ENCODE measurements at places on chromosomes 11 and 22.

- no peak for DNase-seq
Measured at GRCh38 chr22:40368836-40369235, 1.6 kb upstream of the SGSM3 start.

DNA sequence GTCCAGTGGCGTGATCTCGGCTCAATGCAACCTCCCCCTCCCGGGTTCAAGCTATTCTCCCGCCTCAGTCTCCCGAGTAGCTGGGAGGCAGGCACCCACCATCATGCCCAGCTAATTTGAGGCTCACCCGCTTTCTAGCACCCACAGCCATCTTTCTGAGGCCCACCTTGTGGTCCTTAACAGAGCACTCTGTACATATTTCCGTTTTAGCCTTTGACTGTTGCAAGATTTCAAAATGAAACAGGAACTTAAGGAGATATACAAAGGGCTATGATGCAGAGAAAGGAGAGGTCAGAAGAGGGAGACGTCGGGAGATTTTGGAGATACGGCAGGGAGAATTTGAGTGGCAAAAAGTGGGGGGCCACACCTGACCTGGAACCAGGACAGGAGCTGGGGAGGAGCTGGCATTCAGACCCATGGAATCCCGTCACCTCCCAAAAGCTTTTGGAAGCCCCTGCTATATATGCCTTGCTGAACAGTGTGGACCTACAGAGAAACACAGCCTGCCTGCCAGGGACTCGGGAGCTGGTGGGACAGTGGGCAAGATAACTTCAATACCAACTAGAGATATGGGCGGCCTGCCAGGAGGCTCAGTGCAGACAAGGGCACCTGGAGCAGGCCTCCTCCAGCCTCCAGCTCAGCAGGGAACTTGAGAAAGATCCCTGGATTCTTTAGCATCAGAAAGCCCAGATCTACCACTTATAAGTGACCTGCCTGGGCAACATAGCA, 8.0 kb upstream of the CLCF1 start:
- no peak for DNase-seq

DNA sequence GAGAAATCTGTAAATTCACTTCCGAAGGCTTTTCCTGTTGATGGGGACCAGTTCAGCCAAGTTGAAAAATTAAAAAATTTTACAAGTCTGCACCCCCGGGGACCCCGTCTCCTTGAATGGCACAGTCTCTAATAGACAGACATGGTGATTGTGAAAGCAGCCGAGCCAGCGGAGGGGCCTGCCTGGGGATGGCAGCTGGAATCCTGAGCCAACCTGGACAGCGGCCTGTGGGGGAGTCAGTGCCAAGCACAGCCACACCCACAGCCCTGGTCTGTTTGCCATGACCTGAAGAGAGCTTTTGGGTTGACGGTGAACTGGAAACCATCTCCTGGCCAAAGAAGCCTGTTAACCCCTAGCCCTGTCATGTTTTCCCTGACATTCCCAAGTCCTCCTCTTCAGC, 64.7 kb downstream of the PARVG start:
- DNase-seq: no peak

DNA sequence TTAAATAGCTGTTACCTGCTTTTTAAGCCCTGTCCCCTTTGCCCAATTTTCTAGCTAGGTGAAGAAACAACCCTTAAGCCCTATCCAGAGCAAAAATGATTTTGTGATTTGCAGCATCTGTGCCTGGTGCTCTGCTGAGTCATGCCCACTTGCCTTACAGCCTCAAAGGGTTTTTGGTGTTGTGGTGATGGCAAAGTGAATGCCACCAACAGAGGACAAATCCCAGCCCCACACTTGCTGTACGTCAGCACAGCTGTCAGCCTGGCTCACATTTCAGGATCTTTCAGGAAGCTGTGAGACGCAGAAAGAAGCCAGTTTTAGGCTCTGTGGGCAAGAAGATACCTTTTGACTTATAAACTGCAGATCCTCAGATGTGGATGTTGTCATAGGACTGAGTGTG, 401.7 kb downstream of the TENM4 start:
- DNase-seq: no peak

- DNase-seq: peak; percentile 32
Measured at GRCh38 chr11:128772814-128773213, 78.9 kb downstream of the FLI1 start.

- no peak for DNase-seq
Measured at GRCh38 chr22:41979423-41980250, 10.4 kb downstream of the SEPTIN3 start.

DNA sequence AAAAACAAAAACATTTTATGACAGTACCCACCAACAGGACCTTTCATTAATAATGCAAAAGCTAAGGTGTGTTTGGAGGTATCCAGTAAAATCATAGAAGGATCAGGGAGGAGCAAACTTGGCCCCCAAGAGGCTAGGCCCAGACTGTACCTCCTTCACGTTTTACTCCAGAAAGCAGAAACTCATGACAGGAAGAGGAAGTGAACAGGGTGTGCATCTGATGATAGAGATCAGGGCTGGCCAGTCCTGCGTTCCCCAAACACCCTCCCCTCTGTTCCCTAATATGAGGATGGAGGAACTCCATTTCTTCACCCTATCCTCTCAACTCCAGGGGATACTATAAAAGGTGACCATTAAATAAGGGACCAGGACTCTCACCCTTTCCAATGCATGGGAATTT, 10.2 kb upstream of the MS4A12 start:
- no peak for DNase-seq

DNA sequence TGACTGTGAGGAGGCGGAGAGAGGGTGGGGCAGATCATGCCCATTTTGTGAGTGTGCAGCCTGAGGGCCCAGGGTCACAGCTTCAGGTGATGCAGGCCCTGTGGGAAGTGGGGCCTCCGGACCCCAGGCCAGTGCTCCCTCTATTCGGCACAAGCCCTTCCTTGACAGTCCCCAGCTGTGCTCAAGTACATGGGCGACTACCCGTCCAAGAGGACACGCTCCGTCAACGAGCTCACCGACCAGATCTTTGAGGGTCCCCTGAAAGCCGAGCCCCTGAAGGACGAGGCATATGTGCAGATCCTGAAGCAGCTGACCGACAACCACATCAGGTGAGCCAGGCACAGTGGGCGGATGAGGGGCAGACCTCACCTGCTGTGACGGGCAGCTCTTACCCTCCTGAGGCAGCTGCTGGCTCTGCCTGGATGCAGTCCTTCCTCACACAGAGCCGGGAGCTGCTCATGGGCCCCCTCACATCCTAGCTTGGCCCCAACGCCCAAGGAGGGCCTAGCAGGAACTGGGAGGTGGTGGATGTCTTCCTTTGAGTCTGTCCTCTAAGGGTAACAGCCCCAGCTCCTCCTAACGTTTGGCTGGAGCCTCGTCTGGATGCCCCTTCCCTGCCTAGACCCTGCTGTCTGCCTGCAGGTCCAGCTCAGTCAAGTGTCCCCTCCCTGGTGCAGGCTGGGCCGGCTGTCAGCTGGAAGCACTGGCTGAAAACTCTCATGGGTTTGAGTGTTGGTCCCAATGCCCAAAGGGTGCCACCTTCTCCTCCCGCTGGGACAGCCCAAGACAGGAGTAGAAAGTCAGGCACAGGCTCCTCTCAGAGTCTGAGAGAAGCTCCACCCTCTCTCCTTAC, 76.1 kb downstream of the MYO7A start:
- DNase-seq: no peak

DNA sequence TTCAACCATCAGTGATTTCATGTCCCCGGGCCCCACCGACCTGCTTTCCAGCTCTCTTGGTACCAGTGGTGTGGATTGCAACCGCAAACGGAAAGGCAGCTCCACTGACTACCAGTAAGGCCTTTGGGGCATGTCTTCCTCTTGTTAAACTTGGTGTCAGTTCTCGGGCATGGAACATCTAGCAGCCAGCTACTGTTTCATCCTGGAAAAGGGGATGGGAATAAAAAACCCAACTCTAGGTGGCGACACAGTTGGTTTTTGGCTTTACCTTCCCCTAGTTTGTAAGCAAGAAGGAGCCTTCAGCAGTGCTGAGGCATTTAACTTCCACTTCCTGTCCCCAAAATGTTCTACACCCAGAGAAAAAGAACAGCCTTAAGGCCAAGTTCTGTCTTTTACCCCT, 76.7 kb downstream of the BMAL1 start:
- DNase-seq: no peak

DNA sequence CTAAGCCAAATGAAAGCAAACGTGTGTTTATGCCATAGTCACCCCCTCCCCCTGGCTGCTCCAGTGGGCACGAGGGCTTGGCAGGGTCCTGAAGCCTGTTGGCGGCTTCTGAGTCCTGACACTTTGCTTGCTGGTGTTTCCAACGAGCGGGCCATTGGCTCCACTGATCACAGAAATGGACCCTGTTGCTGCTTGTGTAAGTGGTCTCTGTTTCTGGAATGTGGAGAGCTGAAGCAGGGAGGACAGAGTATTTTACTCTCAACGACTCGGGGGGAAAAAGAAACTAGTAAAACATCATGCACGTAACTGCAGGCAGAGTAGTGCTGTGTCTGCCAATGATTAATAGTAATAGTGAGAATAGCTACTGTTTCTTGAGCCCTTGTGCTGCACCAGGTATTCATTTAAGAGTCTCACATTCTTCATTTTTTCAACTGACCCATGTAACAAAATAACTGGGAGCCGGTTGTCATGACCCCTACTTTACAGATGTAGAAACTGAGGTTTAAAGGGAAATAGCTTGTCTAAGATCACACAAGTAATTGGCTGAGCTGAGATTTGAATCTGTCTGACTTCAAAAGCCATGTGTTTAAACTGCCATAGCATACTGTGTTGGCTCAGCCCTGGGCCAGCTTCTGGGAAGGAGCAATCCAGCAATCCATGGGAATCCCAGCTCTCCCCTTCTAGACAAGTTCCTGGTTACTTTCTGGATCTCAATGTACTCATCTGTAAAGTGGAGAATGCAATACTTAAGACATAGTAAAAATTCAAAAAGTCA, 526.7 kb downstream of the INSC start:
- no peak for DNase-seq

DNA sequence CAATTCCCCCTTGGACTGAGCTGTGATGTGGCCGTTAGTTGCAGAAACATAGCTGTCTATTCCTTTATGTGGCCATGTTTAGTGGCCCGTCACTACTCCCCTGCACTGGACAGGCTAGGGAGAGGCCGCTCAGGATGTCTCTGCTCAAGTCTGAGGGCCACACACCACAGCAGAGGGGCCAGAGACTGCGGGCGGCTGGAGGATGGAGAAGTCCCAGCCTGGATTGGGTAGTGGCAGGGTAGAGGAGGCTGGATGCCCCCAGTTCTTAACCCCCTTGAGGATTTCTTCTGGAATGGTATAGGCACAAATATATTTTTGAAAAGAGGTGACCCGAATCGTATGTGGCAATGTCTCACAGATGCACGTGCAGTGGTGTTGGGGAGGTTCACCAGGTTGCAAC, 116.4 kb upstream of the B3GAT1 start:
- DNase-seq: no peak

DNA sequence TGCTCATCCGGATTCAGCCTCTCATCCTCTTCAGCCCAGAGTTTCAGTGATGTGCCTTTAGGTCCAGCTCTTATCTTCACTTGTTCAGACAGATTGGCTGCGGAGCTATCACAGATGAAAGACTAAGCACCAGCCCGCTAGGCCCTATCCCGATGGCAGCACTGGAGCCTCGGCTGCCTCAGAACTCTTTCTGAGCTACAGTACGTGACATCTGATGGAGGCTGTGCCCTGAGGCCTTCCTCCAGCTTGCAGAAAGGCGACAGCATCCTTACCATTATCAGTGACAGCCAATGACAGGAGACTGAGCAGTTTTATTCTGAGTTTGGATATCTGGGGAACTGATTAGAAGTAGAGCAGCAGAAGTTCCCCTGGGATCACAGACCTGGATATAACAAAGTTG, 4.0 kb downstream of the OR8B8 start:
- no peak for DNase-seq

GRCh38 chr11:92284107-92284506, 59.5 kb downstream of the FAT3 start:
- no peak for DNase-seq
